NCI-H2029 (cell line): ENCODE measurements at places on chromosomes 6 and 20.

DNA sequence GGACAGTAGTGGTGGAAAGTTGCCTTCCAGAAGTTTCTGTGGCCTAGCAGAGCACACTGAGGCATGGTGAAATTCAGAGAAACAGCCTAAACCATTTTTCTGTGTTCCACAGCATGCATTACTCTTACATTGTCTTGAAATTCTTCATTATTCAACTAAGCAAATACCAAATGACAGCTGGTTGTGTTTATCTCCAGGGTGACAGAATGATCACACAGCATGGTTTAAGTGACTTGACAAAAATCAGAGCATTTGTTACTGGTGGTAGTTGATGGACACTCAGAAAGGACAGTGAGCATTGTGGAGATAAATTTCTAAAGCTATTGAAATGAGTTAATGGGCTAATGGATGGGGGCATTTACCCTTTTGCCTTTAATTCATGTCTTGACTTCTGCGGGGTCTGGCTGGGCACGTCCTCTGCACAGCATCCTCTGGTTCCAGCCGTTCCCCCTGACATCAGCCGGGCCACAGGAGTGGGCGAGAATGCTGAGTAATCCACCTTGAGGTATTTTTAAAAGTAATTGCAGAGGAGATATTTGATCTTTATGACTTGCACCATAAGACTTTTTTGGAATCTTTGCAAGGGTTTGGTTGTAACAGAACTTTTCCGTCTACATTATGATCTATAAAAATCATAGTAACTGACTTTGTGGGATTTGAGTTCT is 78.9 kb upstream of the SCP2D1 start:
- DNase-seq: no peak

DNA sequence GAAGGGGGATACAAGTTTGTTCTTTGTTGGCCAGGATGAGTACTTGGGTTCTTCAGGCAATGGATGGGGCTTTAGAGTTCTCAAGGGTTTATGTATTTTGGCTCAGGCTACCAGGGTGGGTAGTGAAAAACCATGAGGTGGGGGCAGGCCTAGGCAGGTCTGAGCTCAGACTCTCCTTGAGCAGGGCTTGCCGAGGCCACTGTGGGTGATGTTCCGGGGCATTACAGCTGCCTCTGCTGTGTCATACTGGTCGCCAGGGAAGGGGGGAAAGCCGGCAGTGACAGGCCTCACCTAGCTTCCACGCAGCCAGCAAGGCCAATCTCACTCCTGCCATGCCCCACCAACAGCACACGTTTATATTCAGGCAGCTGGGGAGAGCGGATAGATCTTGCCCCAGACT is 79.6 kb downstream of the BCKDHB start:
- no peak for DNase-seq

DNA sequence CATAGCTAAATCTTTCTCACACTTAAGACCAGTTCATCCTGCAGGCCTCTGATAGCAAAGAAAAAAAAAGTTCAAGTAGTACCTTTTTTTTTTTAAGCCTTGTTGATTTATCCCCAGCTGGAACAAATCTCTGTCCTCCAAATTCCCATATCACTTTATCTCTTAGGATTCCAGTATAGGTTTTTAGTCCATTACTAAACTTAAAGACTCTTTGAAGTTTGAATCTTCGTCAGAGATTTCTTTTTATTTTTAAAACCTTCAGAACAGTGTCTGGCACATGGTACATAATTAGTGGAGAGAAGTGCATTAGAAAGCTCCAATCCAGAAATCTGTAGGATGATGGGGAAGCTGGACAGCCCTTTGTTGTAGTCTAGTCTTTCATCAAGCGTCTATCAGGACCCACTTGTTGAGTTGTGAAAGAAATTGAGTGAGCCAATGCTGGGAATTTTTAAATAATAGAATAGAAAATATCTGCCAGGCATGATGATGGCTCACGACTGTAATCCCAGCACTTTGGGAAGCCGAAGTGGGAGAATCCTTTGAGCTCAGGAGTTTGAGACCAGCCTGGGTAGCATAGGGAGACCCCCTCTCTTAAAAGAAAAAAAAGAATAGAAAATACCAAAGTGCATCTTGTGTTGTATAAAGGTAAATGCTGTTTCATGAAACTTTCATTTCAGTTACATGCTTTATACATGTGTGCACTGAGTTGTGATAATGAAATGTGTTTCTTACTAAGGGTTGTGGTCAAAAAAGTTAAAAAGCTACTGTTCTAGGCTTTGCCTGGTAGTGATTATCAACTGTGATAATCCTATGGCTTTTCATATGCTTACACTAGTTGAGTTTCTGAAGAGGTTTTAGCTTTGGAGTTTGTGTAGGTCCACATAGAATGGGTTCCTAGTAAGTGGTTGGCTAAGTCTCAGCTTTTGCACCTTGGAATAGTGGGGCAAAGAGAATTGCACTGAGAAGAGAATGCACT is 3.2 kb downstream of the NFYA start:
- no peak for DNase-seq

GRCh38 chr6:163199371-163199770 is 215.1 kb upstream of the QKI start:
- no peak for DNase-seq

- peak; percentile 67 for DNase-seq
Measured at GRCh38 chr6:119132261-119132981, 54.0 kb upstream of the FAM184A start.

GRCh38 chr6:119137194-119138072 is 59.0 kb upstream of the FAM184A start:
- DNase-seq: no peak

GRCh38 chr6:150857062-150857944 is 8.2 kb upstream of the MTHFD1L start:
- DNase-seq: no peak

GRCh38 chr6:27777126-27777525 is 135.1 kb downstream of the OR2B2 start:
- no peak for DNase-seq

- DNase-seq: no peak
Measured at GRCh38 chr20:53948383-53949318, 121.7 kb downstream of the BCAS1 start.

GRCh38 chr6:45532721-45533210 is 155.0 kb upstream of the SUPT3H start:
- DNase-seq: peak; percentile 59

GRCh38 chr6:150536835-150537234 is 62.9 kb upstream of the PLEKHG1 start:
- no peak for DNase-seq

- DNase-seq: peak; percentile 59
Measured at GRCh38 chr6:168157272-168158212, 78.5 kb upstream of the FRMD1 start.

- DNase-seq: no peak
Measured at GRCh38 chr6:108884211-108885059, 36.2 kb downstream of the ARMC2 start.

DNA sequence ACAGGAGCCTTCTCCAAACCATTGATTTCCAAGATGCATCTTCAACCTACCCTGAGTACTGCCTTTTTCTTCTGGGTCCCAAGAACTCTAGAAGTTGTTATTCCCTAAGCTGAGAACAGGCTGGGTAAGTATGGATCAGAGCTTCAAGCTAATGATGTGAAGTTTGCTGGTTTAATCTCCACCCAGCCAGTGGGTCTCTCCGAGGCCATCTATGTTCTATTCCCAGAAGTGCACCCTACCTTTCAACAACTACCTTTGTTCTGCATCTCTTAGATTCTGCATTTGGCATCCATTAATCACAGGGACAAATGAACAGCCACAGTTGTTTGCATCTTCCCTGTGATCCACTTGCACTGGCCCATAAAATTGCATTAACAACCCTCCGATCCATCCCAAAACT is 246.2 kb downstream of the HIVEP2 start:
- no peak for DNase-seq

DNA sequence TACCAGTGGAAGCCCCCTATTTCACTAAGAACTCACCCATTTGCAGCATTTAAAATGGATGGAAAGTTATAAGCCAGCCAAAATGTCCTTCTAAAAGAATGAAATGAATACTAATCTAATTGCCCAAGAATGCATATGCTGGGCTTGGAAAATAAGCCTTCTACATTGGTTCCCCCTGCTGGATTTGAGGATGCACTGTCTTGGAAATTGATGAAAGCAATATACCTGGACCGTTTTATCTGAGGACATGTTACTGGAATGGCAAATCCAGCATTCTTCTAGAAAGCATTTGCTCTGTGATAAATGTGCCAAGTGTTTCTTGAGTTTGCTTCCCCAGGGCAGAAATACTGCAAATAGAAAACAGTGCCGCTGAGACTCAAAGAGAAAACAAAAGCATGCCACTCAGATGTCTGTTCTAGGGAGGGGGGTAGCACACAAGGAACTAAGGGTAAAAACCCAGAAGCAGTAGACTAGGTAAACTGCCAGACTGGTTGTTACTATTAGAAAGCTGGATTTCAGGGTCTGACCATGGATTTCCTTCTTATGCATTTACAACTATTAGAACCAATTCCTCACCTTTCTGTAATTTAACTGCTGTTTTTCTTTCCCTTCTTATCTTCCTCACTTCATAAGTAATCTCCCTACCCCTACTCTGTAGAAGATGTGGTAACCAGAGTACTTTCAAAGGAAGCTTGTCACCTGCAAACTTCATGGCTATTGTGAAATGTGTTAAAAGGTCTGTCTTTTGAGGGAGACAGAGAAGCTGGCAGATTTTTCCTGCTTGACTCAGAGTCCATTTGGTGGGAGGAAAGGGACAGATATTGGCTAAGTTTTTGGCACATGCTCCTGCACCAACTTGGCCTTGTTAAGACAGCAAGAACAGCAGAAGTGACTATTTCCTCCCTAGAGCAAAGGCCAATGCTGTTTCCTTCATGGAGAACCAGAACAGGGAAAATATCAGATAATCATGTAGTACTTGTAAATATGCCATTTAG is 642.6 kb downstream of the KIF16B start:
- no peak for DNase-seq

- DNase-seq: no peak
Measured at GRCh38 chr20:61789329-61789728, 276.4 kb downstream of the TAF4 start.

- no peak for DNase-seq
Measured at GRCh38 chr20:44700306-44700705, 14.9 kb upstream of the CCN5 start.

- DNase-seq: no peak
Measured at GRCh38 chr20:23022849-23023248, 12.3 kb upstream of the SSTR4 start.

GRCh38 chr6:144410059-144410458 is 124.9 kb downstream of the UTRN start:
- DNase-seq: no peak

- DNase-seq: no peak
Measured at GRCh38 chr6:12007473-12007872, 4.6 kb upstream of the HIVEP1 start.

- DNase-seq: no peak
Measured at GRCh38 chr6:155108070-155108820, 113.1 kb downstream of the TIAM2 start.

GRCh38 chr6:1604158-1605003 is 5.3 kb upstream of the FOXC1 start:
- DNase-seq: peak; percentile 63
